ENCODE measurements at places on chromosomes 2 and 18. TPM values are rescaled to one million over a fixed set of nuclear protein-coding genes. Genes with fewer than 3 reads are reported as not detected.

The MC4R gene
- polyA plus RNA-seq = not detected

DNA sequence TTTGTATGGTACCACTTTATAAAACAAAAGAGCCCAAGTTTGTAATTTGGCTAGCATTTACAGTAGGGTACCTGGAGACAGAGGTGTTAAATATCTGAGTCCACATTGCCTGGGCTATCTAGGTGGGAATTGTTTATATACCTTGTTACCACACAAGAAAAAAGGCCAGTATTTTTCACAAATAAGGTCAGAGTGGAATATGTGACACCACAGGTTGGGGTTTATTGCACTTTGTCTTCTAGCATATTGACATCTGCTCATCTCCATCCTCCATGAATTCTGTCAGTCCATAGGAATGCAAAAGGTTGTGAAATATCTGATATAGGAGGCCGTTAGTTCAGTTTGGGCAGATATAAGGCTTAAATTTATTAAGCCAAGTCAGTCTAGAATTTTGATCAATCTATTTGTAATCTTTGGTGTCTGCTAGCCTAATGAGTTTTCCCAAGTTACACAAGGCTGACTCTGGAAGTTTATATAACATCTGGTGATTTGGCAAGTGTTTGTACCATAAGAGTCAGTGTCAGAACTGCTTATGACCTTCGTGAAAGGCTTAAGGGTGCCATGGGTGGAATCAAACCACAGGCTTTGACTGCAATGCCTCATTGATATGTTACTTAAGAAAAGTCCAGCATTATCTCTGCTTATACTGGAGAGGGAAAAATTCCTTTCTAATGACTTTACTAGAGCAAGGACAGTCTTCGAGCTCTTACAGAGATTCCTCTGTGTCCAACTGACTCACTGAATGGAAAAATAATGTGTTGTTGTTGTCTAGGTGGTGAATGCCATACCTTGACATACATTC is 11.3 kb upstream of the DPP4 start:
- no peak for DNase-seq

DNA sequence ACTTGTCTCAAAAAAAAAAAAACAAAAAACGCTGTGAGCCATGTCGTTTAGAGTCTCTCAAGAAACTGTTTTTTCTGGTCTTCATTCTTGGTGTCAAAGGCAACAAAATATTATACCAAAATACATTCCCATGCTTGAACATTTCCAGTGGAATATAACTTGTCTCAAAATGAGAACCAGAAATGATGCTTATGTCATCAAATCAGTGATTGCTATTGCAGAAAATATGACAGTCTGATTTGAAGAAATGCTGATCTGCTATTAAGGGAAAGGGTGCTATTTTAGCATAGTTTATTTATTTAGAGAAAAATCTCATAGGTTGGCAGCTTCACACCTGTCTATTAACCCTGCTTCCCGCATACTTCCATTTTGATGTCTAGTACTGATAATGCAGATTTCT is 82.4 kb upstream of the ACSL3 start:
- DNase-seq = no peak

- DNase-seq = no peak
Observed at GRCh38 chr2:230898016-230898712, 26.9 kb downstream of the GPR55 start.

The LHCGR gene
- polyA plus RNA-seq = not detected

DNA sequence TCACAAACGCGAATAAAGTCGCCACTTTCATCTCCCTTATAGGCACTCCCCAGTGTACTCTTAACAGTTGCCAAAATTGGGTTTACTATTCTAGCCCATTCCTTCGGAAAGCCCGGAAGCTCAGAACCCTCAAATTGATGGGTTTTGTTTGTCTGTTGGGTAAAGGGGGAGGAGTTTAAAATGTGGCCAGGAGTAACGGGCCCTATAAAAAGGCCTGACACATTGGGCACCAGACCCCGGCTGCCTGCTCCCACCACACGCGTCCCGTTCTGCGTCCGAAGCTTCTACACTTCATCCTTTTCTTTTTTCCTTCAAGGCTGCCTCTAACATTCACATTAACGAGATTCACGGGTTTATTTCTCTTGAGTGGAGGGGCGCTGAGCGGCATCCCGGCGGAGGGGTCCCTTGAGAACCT is 837 bp downstream of the NHEJ1 start:
- no peak for DNase-seq

DNA sequence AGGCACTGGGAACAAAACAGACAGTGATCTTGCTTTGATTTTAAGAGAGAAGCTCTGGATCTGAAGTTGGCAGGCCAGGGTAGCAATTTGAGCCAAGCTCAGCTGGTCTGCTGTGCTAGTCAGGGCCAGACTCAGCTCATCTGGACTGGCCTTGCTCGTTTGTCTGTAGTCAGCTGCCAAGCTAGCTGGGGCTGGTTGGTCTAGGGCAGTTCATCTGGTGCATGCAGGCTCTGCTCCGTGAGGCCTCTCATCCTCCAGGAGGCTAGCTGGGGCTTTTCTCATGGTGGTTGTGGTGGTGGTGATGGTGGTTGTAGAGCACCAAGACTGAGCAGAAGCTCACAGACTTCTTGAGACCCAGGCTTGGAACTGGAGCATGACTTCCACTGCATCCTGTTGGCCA is 10.3 kb downstream of the FBLN7 start:
- DNase-seq = no peak

DNA sequence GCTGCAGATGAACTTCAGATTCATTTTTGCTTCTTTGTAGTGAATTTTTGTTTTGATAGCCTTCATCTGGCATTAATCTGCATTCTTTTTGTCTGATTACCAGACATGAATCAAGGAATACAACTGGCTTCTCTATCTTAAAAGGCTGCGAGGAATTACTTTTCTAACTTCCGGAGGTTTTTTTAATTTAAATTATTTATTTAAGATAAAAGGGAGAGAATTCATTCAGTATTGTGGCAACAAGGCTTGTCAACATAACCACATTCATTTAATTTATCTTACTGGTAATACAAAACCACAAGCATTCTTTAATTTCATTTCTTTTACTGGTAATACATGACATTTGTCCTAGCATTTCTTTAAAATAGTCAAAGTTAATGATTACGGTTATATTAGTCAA is 36.0 kb downstream of the CSRNP3 start:
- no peak for DNase-seq

DNA sequence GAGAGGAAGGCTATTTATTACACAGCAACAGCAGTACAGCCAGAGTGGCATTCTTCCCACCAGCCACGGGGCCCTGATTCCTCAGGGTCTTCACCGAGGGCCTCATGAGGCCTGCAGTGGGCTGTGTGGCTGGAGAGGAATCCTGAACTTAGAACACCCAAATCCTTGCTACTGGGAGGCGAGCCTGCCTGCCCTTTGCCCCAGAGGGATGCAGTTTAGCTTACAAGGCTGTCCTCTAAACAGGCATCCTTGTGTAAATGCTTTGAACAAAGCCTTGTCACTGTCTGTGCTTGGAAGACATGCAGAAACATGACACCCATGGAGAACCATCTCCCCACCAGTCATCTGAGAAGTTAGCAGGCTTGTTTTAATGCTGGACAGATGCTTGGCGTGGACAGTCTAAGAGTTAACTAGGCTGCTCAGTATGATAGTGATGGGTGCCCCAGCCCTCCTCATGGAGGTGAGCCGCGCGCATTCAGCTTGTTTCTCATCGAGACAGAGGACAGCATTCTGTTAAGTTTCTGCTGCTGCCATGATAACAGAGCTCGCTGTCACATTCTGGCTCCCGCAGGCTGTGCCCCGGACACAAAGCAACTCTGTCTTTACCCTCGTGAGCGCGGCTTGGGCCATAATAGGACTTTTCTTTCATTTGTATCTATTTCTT is 42.9 kb downstream of the ADI1 start:
- DNase-seq = peak; percentile 8

The DCAF17 gene
- polyA plus RNA-seq = 11.6 TPM

GRCh38 chr2:29916571-29916970 is 4.8 kb downstream of the ALK start:
- no peak for DNase-seq

- no peak for DNase-seq
Observed at GRCh38 chr2:11813951-11814350, 67.5 kb downstream of the LPIN1 start.

The IL36RN gene
- not detected for polyA plus RNA-seq

DNA sequence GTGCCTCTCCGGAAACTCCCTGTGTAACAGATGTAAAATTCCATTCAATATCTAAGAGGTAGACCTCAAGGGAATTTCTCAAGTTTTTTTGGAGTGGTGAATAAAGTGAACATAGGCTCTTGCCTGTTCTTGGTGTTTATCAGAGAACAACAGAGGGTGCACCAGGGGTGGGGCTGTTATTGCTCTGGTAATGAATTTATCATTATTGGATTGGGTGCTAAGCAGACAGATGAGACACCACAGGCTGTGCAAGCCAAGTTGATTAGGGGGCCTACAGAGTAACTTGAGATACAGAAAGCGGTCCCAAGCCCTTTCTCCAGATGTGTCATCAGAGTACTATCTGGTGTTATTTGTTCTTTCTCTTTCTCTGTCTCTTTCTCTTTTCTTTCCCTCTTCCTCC is 286.3 kb downstream of the OSR1 start:
- DNase-seq = no peak

GRCh38 chr2:102061286-102061699 is 69.5 kb downstream of the IL1R2 start:
- no peak for DNase-seq

- no peak for DNase-seq
Observed at GRCh38 chr2:217289177-217289906, 429.5 kb upstream of the TNP1 start.

The DUSP2 gene
- 518 TPM for polyA plus RNA-seq

- DNase-seq = no peak
Observed at GRCh38 chr2:88582030-88582429, 45.2 kb downstream of the EIF2AK3 start.

DNA sequence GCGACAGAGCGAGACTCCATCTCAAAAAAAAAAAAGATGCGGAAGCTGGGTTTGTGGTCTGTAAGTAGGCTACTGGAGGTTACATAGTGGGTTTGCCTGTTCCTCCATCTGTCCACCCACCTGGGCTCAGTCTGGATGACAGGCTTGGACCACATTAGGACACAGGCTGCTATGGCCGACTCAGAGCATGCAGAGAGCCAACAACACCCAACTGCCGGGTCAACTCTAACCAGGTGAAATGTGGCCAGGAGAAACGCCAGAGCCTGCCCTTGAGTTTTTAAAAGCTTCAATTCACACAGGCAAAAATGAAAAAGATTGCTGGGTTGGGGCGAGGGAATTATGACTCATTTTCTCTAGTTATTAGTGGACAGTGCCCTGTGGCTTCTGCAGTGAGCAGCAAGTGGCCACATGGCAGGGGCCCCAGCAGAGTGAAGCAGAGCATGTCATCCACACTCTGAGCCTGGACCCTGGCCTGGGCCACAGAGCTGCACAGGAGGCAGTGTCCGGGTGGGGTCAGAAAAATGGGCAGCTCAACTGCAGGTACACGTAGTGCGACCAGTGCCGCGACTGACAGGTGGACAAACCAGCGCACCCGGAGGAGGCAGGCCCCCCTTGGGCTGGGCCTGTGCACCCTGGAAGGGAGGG is 67.4 kb downstream of the BIN1 start:
- DNase-seq = no peak

- no peak for DNase-seq
Observed at GRCh38 chr2:114450639-114451038, 8.2 kb downstream of the DPP10 start.

GRCh38 chr2:31317396-31317795 is 83.4 kb downstream of the EHD3 start:
- DNase-seq = no peak

The HEATR5B gene
- polyA plus RNA-seq = 11.4 TPM

GRCh38 chr2:155389224-155389623 is 690.7 kb downstream of the KCNJ3 start:
- no peak for DNase-seq

GRCh38 chr18:48410095-48410920 is 1.1 kb upstream of the ZBTB7C start:
- peak; percentile 19 for DNase-seq

The KIF5C gene
- polyA plus RNA-seq = 3.4 TPM

DNA sequence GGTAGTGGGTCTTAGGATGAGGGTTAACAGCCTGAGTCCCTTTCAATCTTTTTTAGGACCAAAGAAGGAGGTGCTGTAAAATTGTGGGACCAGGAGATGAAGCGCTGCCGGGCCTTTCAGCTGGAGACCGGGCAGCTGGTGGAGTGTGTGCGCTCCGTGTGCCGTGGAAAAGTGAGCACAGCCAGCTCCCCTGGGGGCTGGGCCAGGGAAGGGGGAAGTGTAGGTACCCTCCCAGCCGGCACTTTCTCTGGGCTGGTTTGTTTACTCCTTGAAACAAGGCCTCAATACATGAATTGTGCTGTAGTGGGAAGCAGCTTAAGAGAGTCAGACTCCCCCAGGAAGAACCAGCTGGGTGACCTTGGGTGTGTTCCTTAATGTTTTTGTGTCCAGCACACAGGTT is 90.1 kb downstream of the RTN4 start:
- no peak for DNase-seq

The NETO1 gene
- polyA plus RNA-seq = not detected

GRCh38 chr18:12597760-12598159 is 60.1 kb downstream of the SPIRE1 start:
- no peak for DNase-seq

- DNase-seq = no peak
Observed at GRCh38 chr2:219419331-219420197, 1.4 kb downstream of the DES start.

DNA sequence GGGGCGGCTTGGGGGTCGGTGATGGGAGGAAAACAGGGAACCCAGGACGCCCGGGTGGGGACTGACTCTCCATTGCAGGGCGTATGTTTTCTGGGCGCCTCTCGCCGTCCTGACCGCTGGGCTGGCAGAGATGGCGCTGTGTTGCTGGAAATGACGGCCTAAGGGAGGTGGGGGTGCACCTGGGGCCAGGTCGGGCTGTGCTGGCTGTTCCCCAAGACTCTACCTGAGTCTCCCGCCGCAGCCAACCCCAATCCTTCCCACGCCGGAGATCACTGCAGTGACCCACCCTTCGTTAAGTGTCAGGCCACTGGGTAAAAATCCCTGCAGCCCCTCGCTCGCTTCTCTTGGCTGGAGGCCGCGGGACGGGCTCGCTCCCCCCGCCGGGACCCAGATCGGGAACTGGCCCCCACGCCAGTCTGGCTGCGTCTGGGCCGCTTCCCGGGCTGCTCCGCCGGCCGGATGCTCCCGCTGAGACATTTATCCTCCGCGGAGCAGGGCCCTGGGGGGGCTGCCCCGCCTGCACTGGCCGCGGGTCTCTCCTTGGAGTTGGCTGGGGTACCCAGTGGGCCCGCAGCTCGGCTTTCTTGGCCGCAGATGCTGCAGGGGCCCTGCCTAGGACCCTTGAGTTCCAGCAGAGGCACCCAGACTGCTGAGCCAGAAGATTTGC is 7.8 kb upstream of the ARMC9 start:
- no peak for DNase-seq

GRCh38 chr18:34330308-34330707 is 105.6 kb upstream of the NOL4 start:
- no peak for DNase-seq

DNA sequence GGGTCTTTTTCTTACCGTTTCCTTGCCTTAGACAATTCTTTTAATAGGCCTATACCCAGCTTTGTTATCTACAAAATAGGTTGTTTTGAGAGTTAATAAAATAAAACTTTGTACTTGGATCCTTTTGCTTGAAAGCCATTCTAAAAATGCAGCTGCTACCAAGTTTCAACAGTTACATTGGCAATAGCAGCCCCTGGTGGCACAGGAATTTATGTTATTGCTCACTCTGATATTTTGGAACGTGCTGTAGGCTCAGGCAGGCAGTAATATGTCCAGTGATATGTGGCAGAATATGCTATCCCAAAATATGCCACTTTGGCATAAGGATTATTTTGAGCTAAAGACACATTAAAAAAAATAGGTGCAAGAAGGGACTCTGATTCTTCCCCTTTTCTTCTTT is 6.7 kb upstream of the COMMD1 start:
- no peak for DNase-seq

All from CD8-positive, alpha-beta memory T cell (primary cell).